ENCODE measurements at places on chromosomes 6 and 20. TPM values are rescaled to one million over a fixed set of nuclear protein-coding genes. Genes with fewer than 3 reads are reported as not detected.

BTN1A1 gene
- not detected for total RNA-seq

TCP1 gene
- total RNA-seq, result 145 TPM

OR2H2 gene
- total RNA-seq, result not detected

TBX18 gene
- 19.4 TPM for total RNA-seq

Measured in left cardiac atrium (tissue), 4 donors.